Omental fat pad (tissue), 4 donors: ENCODE measurements at places on chromosomes 12 and 14.

DNA sequence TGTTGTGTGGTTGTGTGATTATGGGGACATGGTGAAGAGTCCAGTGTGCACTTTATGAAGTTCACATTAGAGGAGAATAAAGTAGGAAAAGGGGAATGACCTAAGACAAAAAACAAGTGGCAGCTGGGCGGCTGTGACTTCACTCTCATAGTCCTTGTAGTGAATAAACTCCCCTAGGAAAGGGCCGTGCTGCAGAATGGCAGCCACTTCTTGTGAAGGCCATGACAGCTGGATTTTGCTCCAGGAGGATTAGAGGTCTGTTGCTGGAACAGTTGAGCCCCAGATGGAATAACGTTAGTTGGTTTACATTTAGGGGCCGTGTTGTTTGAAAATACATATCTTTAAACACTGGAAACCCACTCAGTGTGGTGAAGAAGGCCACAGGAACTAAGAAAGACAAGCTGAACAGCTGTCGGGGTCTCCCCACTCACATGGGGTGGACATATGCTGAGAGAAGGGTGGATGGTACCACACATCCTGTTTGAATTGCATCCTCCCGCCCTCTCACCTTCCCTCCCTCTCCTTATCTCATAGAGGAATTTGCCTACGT lies 276.9 kb downstream of the CACNA1C start:
- DNase-seq = no peak

DNA sequence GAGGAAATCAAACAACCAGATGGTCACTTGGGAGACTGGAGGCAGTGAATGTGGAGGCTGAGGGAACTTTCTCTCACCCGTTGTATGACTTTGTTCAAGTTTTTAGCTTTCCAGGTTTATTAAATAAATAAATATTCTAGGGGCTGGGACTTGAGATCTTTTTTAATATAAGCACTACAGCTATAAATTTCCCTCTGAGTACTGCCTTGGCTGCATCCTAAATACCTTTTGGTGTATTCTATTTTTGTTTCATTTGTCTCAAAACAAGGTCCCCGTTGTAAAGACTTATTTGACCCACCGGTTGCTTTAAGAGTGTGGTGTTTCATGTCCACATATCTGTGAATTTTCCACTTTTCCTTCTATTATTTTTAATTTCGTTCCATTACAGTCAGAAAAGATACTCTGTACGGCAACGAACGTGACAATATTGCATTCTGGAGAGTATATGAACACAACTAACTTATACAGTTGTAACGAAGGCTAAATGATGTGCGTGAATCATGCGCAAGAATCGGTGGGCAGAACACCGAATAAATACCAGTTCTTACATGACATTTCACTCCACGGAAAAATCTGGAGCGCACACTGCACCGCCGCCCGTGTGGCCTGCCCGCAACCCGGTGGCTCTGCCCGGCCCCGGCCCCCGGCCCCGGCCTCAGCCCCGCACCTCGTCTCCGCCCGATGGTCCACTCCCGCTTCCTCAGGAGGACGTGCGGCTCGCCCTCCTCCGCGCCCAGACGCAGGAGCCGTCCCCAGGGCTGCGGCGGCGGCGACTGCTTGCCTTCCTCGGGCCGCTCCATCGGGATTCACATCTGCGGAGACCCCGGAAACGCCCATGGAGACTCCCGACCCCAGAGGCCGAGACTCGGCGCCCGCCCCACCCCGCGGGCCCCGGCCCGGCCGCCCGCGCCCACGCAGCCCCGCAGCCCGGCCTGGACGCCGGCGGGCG lies 602 bp downstream of the CHFR start:
- DNase-seq = no peak

GRCh38 chr14:106010783-106011182 lies 484.4 kb downstream of the TMEM121 start:
- DNase-seq = no peak

GRCh38 chr12:26279091-26279490 lies 83.7 kb downstream of the SSPN start:
- no peak for DNase-seq

- DNase-seq = no peak
Measured at GRCh38 chr14:52458721-52459085, 93.6 kb downstream of the TXNDC16 start.

- DNase-seq = no peak
Measured at GRCh38 chr12:6341417-6342139, at the start of gene TNFRSF1A. TNFRSF1A (minus strand) TSS chr12:6342076; CDS start chr12:6341814, 262 bp downstream.

- DNase-seq = no peak
Measured at GRCh38 chr12:106299202-106299774, 3.2 kb upstream of the TCP11L2 start.

DNA sequence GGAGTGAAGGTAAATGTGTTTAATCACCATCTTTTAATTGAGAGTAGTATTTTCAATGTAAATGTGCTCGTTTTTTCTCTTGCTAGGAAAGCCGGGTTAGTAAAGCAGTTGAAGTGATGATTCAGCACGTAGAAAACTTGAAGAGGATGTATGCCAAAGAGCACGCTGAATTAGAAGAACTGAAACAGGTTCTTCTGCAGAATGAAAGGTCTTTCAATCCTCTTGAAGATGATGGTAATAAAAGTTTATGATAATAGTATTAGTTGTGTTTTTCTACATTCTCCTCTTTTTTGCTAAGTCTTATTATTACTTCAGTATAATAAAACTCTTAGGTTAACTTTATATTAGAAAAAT lies 93.9 kb downstream of the DNAI7 start:
- DNase-seq = no peak

DNA sequence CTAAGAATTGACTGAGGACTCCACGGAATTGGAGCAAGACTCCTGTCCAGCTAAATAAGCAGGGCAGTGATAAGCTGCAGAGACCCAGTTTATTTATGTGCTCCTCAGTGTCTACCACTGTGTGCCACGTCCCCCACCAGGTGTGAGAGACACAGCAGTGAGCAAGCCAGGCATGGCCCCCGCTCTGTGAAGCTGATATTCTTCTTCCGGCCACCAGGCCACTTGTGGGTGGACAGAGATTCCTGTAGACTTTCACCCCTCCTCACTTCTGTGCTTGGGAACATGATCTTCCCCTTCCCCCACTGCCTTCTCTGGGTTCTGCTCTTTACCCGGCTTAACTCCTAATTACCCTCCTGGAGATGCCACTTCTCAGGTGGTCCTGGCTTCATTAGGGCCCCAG lies 21.3 kb downstream of the BRAP start:
- no peak for DNase-seq

DNA sequence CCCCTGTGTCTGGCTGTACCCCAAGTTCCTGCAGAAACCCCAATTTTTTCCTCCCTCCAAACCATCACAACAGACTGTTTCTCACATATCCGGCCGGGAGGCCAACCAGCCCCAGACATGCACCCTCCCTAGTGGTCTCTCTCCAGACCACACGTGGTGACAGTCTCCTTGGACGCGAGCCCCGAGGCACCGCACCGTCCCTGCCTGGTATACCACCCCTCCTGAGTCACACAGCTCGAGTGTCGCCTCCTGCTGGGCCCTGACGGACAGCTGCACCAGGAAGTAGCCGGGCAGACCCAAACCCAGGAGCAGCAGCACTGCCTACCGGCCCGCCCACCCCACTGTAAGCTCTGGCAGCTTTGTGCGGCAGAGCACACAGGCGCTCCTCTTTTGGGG lies 97.4 kb downstream of the RFLNA start:
- no peak for DNase-seq

- DNase-seq = peak; percentile 31
Measured at GRCh38 chr12:40152783-40153383, 47.0 kb upstream of the SLC2A13 start.

- DNase-seq = no peak
Measured at GRCh38 chr14:86430853-86431252, 900.9 kb downstream of the FLRT2 start.

DNA sequence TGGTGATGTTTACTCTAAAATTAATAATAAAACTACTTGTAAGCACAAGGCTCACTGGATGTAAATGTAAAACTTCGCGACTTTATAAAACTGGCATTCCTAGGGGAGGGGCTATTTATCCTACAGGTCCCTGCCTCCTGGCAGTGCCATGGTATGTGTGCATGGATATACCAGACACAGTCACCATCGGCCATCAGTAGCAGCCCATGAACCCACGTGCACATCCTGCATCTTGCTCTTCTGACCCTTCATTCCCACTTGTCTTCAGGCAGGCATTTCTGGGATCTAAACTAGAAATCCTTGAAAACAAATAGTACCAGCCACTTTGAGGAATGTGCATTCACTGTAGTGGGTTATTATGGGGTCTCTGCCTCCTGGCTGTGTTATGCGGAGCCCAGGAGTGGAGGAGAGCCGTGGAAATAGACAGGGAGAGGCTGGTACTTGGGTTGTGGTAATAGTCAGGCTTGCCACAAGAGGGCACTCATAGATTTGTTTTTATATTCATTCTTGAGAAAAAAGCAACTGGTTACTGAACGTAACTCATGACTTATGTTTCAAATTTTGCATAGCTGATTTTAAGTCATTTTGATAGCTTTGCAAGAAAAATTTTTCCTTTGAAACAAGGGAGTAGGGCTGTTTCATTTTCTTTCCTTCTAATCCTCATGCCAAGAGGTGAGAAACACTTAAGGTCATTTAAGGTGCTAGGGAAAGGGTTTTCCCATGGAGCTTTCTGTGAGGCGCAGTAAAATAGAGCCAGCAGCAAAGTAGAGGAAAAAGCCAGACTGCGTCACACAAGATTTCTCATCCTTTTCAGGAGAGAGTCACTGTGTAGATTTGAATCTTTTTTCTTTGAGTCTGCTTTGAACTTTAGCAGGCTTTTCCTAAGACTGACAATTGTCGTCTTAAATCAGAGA lies 17.4 kb upstream of the GALNT16 start:
- DNase-seq = peak; percentile 58

DNA sequence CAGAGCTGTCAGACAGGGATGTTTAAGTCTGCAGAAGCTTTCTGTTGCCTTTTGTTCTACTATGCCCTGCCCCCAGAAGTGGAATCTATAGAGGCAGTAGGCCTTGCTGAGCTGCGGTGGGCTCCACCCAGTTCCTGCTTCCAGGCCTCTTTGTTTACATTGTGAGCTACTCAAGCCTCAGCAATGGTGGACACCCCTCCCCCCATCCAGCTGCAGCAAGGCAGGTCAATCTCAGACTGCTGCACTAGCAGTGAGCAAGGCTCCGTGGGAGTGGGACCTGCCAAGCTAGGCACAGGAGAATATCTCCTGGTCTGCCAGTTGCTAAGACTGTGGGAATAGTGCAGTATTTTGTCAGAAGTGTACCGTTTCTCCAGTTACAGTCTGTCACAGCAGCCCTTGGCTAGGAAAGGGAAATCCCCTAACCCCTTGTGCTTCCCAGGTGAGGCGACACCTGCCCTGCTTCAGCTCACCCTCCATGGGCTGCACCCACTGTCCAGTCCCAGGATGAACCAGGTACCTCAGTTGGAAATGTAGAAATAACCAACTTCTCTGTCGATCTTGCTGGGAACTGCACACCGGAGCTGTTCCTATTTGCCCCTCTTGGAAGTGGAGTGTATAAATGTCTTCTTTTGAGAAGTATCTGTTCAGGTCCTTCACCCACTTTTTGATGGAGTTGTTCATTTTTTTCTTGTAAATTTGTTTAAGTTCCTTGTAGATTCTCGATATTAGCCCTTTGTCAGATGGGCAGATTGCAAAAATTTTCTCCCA lies 213.5 kb upstream of the SLC38A2 start:
- no peak for DNase-seq

GRCh38 chr12:77696183-77696582 lies 134.5 kb upstream of the NAV3 start:
- no peak for DNase-seq

- DNase-seq = no peak
Measured at GRCh38 chr14:26132061-26132645, 465.7 kb downstream of the NOVA1 start.

- no peak for DNase-seq
Measured at GRCh38 chr14:65650826-65651225, 238.3 kb downstream of the FUT8 start.

GRCh38 chr14:77104393-77104792 lies 6.3 kb downstream of the CIPC start:
- no peak for DNase-seq

DNA sequence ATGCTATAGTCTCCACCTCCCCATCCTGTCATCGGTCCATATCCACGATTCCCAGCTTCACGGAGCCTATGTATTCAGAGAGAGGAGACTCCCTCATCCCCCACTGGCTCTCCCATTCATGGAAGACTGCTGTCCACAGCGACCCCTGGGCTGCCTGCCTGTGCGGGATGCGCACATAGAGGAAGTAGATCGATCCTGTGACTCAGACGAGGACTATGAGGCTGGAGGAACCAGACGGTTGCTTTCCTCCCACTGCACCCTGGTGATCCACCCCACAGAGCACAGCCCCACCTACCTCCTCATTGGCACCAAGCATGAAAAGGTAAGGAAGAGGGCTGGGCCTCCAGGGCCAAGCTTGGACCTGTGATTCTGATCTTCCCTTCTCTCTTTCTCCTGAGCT lies 24.4 kb downstream of the PIGH start:
- no peak for DNase-seq
